HCT116 (cell line): ENCODE measurements at places on chromosomes 2 and 18. TPM values are rescaled to one million over a fixed set of nuclear protein-coding genes. Genes with fewer than 3 reads are reported as not detected.
A peak's percentile ranks its signal among the peaks of the same experiment; 100 is the strongest.

CD207 gene
- total RNA-seq: not detected

COLEC11 gene
- 0.15 TPM for total RNA-seq

GRCh38 chr2:239267288-239267951, 133.4 kb downstream of the HDAC4 start:
- peak overlapping the region; percentile 81 for H3K27ac ChIP-seq
- peak; percentile 53 for DNase-seq
- no peaks in the 10 kb centered on the region for H3K27me3 ChIP-seq
- H3K4me1 ChIP-seq: peaks cover 55% of the 10 kb centered on the region
- no peaks in the 10 kb centered on the region for H3K36me3 ChIP-seq

DNA sequence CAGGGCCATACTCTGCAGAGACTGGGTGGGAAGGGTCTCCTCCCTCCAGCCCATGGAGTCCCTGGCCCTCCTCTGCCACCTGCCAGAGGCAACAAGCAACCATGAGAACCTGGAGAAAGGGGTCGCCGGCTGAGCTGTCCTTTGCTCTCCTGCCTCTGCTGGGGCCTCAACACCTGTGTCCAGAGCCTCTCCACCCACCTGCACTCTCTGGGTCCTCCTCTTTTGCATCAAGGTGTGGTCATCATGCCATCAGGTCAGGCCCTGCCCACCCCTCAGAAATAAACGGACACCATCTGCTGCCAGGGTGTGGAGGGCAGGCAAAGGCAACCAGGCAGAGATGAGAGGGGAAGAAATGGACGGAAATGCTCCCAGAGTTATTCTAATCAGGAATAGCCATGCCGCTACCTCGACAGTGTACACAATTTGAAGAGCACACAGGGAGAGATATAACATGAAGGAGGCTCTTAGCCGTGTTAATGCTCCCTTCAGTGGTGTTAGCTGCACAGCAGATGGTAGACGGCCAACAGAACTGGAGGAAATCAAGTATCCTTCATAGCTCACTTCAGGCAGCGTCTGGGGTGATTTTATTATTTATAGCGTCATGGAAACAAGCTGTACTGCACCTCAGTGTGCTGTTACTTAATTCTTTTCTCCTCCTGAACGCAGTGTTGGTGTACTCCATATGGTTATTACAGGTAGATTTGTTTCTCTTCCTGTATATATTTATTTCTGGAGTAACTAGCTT, 247.9 kb downstream of the TSN start:
- peaks cover 15% of the 10 kb centered on the region for H3K27me3 ChIP-seq
- H3K36me3 ChIP-seq: no peaks in the 10 kb centered on the region
- DNase-seq: no peak
- no peak overlapping the region for H3K27ac ChIP-seq

- peaks cover 3% of the 10 kb centered on the region; the same call in 1 of the 2 replicates for H3K4me1 ChIP-seq
- no peak overlapping the region for H3K4me3 ChIP-seq
- no peaks in the 10 kb centered on the region for H3K27me3 ChIP-seq
- H3K36me3 ChIP-seq: no peaks in the 10 kb centered on the region
- no peak for DNase-seq
- H3K27ac ChIP-seq: no peak overlapping the region
These were observed 85.7 kb downstream of the COBLL1 start for GRCh38 chr2:164755952-164756351.

ALKAL2 gene
- not detected for total RNA-seq

- H3K4me1 ChIP-seq: no peaks in the 10 kb centered on the region; the same call in 1 of the 2 replicates
- no peak overlapping the region for H3K4me3 ChIP-seq
- H3K36me3 ChIP-seq: no peaks in the 10 kb centered on the region
- no peaks in the 10 kb centered on the region; the same call in 1 of the 2 replicates for H3K27me3 ChIP-seq
These were observed 11.3 kb downstream of the SPR start for GRCh38 chr2:72898585-72898906.

GRCh38 chr18:42268186-42268725, 313.2 kb downstream of the PIK3C3 start:
- no peak overlapping the region for H3K27ac ChIP-seq
- H3K27me3 ChIP-seq: no peaks in the 10 kb centered on the region
- no peaks in the 10 kb centered on the region for H3K36me3 ChIP-seq
- H3K4me3 ChIP-seq: no peak overlapping the region
- H3K4me1 ChIP-seq: no peaks in the 10 kb centered on the region

- H3K4me1 ChIP-seq: no peaks in the 10 kb centered on the region
- H3K27ac ChIP-seq: no peak overlapping the region
- no peak for DNase-seq
- no peaks in the 10 kb centered on the region for H3K27me3 ChIP-seq
- H3K4me3 ChIP-seq: no peak overlapping the region
These were observed 504.2 kb downstream of the ARHGAP15 start for GRCh38 chr2:143633419-143633818.

GRCh38 chr2:20216130-20217025, 8.6 kb downstream of the SDC1 start:
- H3K36me3 ChIP-seq: no peaks in the 10 kb centered on the region
- no peaks in the 10 kb centered on the region for H3K27me3 ChIP-seq
- no peak for DNase-seq

GRCh38 chr18:38186491-38186890, 620.9 kb upstream of the CELF4 start:
- H3K4me3 ChIP-seq: no peak overlapping the region
- no peaks in the 10 kb centered on the region for H3K4me1 ChIP-seq
- no peak overlapping the region for H3K27ac ChIP-seq
- no peaks in the 10 kb centered on the region for H3K27me3 ChIP-seq
- no peak for DNase-seq
- no peaks in the 10 kb centered on the region for H3K36me3 ChIP-seq

SRD5A2 gene
- total RNA-seq: not detected

DNA sequence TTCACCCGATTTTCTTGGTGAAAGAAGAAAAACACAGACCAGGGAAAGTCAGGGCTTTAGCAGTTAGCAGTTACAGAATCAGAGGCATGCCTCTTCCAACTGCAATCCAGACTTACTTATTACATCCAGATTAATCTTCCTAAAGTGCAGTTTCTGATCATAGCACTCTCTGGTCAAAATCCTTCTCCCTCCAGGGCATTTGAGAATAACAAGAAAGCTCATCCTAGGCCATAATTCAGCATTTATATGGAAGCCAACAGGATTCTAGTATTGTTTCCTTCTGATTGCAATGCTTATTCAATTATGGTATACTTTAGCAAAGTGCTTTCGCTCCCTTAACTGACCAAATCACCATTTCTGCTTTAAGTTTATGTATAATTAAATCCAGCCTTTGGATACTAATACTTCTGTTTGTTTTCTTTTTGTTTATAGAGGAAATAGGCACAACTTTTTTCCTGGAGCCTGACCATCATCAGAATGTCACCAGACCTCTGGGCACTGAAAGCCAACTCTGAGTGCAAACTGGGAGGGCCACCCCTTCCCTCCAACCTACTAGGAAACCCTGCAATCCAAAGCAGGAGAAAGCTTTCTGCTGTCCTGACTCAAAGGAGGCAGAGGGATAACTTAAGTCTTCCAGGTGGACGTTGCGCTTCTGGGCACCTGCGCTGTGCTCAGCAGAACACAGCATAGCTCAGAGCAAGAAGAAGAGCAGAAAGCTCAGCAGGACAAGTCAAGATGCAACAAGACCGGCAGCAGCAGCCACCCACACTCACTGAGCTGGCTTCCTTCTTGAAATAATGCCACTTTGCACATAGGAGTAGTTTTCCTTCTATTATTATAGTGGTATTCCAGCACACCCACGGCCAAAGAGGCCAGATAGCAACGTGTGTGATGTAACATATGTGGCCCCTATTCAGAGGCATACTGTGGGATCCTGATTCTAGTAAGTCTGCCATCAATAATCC, 99.3 kb downstream of the STK39 start:
- H3K27ac ChIP-seq: no peak overlapping the region
- no peaks in the 10 kb centered on the region for H3K4me1 ChIP-seq
- no peaks in the 10 kb centered on the region for H3K27me3 ChIP-seq

DNA sequence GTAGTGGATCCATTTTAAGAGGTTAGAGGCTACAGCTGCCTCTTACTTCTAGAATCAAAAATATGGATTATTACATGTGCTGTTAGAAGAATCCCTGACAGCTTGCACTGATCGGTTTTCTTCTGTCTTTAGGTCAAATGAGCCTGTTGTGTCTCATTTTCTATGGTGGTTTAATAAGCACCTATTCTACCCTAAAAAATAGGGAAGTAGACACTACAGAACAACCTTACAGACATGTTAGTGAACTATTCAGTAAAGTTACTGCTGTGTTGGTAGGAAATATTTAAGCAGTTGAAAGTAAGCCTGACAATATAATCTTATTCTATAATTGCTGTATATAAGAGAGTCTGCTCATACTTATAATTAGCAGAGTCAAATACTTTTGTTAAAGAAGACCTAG, 168.5 kb upstream of the NOSTRIN start:
- no peaks in the 10 kb centered on the region for H3K36me3 ChIP-seq
- no peak for DNase-seq
- H3K4me1 ChIP-seq: no peaks in the 10 kb centered on the region
- no peak overlapping the region for H3K4me3 ChIP-seq

- H3K27ac ChIP-seq: peak overlapping the region; percentile 81
- no peaks in the 10 kb centered on the region for H3K27me3 ChIP-seq
These were observed 769 bp downstream of the ATF2 start for GRCh38 chr2:175167076-175167791.

TPO gene
- total RNA-seq: not detected

DNA sequence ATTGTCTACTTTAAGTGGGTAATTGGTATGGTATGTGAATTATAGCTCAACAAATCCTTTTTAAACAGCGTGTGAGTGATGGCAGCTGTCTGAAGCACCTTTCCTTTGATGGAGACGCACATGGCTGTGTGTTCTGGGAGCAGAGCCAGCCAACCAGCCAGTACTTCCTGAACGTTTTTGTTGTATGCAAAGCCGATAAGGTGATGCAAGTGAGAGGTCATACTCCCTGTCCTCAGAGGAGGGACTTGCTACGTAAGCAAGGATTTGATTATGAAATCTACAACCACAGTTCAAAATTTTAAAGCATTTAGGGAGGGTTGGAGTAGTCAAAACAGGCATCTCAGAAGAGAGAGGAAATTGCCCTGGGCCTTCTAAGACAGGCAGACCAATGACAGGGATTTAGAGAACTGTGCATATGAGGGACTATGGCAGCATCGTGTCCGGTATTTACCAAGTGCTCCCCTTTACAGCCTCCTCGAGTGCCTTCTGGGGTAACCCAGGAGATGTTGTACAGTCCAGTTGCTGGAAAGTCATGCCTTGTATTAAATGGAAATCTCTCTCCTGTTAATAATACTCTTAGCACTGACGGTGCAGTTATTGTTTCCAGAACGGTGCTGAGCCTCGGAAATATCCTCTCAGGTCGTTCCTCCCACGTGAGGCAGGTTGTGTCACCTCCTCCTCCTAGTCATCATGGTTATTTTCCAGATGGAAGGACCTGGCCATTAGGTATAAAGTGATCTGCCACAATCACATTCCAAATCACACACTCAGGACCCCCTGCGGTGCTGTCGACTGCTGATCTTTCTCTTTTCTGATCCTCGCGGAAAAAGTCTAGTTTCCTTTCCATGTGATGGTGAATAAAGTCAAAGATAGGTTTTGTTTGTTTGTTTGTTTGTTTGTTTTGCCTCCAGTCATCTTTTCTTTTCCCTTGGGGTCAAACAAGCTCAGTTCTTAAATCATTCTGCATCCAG, 28.4 kb downstream of the ARHGEF4 start:
- DNase-seq: peak; percentile 50
- no peaks in the 10 kb centered on the region for H3K27me3 ChIP-seq
- no peak overlapping the region for H3K4me3 ChIP-seq
- H3K36me3 ChIP-seq: no peaks in the 10 kb centered on the region
- H3K4me1 ChIP-seq: peaks cover 13% of the 10 kb centered on the region; the same call in 1 of the 2 replicates
- H3K27ac ChIP-seq: no peak overlapping the region

- no peaks in the 10 kb centered on the region for H3K27me3 ChIP-seq
- no peaks in the 10 kb centered on the region for H3K36me3 ChIP-seq
- H3K27ac ChIP-seq: no peak overlapping the region
These were observed 3.2 kb downstream of the HOXD9 start for GRCh38 chr2:176125772-176126054.

- DNase-seq: no peak
- peaks cover 48% of the 10 kb centered on the region for H3K4me1 ChIP-seq
- no peak overlapping the region for H3K4me3 ChIP-seq
- no peaks in the 10 kb centered on the region for H3K27me3 ChIP-seq
These were observed 64.5 kb upstream of the PPP1CB start for GRCh38 chr2:28687171-28687570.

SAG gene
- not detected for total RNA-seq
